ENCODE measurements at places on chromosomes 7 and 10.

DNA sequence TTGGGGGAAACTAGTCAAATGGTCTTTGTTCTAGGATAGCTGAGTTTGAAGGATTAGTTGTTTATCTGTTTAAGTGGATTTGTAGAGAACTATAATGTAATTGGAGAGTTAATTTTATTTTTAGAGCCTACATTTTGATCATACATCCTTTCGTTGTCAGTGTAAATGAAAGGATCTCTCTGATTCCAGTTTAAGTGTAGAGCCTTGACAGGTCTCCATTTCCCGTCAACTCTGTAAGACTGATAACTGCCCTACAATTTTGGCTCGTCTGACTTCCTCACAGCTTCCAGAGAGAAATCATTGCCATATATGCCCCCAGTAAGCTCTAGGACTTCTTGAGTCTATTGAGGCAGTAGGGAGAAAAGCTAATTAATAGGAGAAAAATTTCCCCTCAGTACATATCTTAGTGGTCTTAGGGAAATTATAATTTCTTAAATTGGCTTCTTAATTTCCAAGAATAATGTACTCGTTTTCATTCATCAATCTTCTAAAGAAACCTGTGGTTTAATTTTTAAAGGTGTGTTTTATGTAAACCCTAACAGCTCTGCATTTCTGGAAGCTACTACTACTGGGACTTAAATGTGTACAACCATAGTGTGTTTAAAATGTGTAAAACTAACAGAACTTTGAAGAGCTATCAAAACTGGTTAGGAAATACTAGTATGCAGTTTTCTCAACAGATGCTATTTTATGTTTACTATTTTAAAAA, 3.8 kb downstream of the KMT2E start:
- DNase-seq: peak; percentile 51

DNA sequence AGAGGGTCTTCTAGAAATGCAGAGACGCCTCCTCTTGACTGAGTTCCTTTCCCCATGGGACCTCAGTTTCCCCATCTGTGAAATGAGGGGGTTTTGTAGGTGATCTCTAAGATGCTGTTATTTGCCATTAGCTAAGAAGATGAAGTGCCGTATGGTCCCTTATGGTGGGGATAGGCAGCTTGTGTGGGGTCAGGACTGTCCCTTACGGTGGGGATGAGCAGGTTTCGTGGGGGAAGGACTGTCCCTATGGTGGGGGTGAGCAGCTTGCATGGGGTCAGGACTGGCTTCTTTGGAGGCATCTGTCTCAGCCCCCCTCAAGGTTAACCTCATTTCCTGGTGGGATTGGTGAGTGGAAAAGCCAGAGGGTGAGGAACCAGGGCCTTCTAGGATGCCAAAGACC, 148.3 kb upstream of the GPR26 start:
- DNase-seq: no peak

DNA sequence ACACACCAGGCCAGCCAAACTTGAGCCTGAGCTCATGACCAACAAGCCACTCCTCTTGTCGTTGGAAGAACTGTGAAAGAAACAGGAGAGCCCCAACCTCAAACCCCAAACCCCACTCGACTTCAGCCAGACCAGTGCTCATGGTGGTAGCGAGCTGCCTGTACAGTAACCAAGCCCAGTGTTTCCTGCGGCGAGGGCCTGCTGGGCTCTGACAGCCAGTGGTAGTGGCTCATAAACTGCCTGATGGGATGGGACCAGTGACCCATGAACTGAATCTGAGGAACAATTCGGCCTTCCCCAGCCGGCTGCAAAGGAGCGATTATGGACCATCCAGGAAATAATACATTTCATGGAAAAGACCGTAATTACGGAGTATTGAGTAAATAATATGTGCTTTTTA, 191.9 kb downstream of the RPS24 start:
- DNase-seq: no peak

- no peak for DNase-seq
These were observed 104.1 kb downstream of the THSD7A start for GRCh38 chr7:11727864-11728263.

DNA sequence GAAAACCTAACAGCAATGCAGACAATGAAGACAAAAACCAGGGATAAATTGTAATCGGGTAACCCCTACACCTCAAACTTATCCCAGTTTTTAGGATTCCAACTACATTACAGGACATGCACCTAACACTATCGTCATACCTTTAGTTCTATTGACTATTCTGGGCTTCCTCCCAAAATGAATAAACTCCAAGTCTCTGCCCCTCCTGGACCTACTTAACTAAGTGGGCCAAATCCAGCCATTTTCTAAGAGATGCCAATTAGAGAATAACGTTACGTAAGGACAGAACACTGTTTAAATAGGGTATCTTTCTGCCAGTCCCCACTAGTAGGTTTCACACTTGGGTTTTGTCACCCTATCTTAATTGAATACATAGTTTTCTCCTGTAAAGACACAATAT, 253.1 kb upstream of the MKLN1 start:
- DNase-seq: no peak

GRCh38 chr10:132449811-132450181, 52.8 kb downstream of the PWWP2B start:
- DNase-seq: no peak

DNA sequence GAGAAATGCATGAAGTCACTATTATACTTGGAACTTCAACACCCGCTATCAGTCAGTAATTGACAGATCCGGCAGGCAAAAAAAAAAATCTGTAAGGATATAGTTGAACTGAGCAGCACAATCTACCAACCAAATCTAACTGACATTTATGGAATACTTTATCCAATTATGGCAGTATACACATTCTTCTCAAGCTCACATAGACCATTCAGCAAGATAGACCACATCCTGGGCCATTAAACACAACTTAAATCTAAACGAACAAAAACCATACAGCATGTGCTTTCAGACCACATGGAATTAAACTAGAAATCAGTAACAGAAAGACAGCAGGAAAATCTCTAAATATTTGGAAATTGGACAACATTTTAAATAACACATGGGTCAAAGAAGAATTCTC, 112.7 kb downstream of the MPP7 start:
- DNase-seq: peak; percentile 56

- DNase-seq: no peak
These were observed 639 bp downstream of the TSPAN13 start for GRCh38 chr7:16753932-16754855.

GRCh38 chr7:25926009-25926408, 226.0 kb upstream of the NFE2L3 start:
- DNase-seq: no peak

GRCh38 chr10:104045151-104046089, 40.3 kb downstream of the COL17A1 start:
- DNase-seq: peak; percentile 45

DNA sequence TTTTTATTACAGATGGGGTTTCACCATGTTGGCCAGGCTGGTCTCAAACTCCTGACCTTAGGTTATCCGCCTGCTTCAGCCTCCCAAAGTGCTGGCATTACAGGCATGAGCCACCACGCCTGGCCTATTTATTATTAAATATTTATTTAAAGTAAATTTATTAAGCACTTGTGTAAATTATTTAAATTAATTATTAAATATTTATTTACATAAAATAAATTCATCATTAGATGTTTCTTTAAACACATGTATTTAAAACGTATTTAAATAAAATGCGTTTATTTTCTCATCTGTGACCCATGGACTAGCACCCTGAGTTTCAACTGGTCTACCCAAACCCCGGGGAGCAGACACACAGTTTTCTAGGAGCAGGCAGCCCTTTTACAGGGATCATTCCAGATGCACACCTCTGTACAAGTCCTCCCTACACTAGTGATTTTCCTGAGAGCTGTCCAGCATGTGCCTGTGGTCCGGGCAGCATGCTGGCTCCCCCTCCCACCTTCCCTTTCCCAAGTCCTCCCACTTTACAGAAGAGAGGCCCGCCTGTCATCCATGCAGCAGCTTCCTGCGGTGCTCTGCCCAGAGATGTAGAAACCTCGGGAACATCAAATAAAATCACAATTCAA, 89.2 kb upstream of the ATP6V0A4 start:
- no peak for DNase-seq

DNA sequence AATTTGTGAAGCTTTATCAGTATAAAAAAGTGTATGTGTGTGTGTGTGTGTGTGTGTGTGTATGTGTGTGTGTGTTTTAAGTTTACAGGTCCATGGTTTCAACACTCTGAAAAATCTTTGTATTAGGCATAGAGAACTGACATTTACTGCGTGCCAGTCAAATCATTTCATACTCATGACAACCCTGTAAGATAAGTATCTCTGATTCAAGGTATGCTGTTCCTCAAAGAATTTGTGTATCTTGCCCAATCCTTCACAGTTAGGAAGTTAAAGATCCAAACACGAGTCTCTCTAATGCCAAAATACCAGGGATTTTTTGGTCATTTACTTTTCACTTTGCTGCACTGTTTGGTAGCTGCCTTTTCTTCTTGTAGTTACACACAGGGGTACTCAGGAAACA, 1121.3 kb upstream of the AUTS2 start:
- DNase-seq: no peak

- DNase-seq: no peak
These were observed 141.9 kb downstream of the DNAJB9 start for GRCh38 chr7:108711611-108712010.

GRCh38 chr10:123854498-123854897, 37.1 kb downstream of the CPXM2 start:
- no peak for DNase-seq

GRCh38 chr10:77380191-77380590, 257.4 kb downstream of the KCNMA1 start:
- DNase-seq: peak; percentile 35

- DNase-seq: no peak
These were observed 535.9 kb upstream of the POT1 start for GRCh38 chr7:125465527-125465926.

DNA sequence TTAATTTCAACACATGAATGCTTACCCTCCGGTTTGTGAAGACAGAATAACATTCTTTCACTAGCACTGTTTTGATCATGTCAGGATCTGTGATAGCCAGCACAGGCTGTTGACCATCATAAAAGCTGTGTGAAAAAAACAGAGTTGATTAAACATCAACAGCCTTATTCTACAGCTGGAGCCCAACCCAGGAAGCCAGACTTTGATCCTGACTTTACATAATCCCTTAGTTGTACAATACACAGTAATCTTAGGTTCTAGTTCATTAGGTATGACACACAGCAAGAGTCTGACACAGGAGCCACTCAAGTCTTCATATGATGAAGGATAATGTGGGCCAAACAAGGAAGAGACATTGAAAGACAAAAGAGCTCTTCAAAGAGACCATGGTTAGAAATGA, 11.4 kb downstream of the CYP3A4 start:
- no peak for DNase-seq
